ENCODE measurements at places on chromosomes 2 and 18.

- no peak for DNase-seq
Observed at GRCh38 chr2:195498176-195498575, 158.8 kb upstream of the SLC39A10 start.

- no peak for DNase-seq
Observed at GRCh38 chr18:38481576-38481975, 916.0 kb upstream of the CELF4 start.

GRCh38 chr2:30487603-30488002, 40.6 kb downstream of the LCLAT1 start:
- peak; percentile 35 for DNase-seq

DNA sequence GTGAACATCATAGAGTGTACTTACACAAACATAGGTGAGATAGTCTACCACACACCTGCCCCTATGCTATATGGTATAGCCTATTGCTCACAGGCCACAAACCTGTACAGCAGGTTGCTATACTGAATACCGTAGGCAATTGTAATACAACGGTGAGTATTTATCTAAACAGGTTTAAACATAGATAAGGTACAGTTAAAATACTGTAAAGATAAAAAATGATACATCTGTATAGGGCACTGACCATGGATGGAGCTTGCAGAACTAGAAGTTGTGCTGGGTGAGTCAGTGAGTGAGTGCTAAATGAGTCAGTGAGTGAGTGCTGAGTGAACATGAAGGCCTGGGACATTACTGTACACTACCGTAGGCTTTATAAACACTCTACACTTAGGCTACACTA, 267.0 kb upstream of the HS6ST1 start:
- no peak for DNase-seq

GRCh38 chr2:850429-850828, 100.2 kb upstream of the SNTG2 start:
- DNase-seq: no peak

- no peak for DNase-seq
Observed at GRCh38 chr2:40289771-40290404, 162.0 kb downstream of the SLC8A1 start.

DNA sequence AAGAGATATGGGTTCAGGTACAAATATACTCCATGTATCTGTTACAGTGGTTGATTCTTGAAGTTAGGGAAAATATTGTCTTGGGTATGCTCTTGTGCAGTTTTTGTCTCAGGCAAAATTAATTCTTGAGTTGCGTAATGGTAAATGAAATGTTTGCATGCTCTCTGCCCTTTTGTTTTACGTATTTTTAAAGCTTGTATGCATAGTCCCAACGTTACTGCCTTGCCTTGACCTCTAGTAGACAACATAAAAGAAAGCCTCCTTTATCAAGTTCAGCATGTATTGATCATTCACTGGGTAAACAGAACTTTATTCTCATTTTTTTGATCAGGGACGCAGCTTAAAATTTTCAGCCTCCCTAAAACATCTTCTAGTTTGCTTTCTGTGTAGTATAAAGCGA, 283.1 kb downstream of the THSD7B start:
- no peak for DNase-seq

DNA sequence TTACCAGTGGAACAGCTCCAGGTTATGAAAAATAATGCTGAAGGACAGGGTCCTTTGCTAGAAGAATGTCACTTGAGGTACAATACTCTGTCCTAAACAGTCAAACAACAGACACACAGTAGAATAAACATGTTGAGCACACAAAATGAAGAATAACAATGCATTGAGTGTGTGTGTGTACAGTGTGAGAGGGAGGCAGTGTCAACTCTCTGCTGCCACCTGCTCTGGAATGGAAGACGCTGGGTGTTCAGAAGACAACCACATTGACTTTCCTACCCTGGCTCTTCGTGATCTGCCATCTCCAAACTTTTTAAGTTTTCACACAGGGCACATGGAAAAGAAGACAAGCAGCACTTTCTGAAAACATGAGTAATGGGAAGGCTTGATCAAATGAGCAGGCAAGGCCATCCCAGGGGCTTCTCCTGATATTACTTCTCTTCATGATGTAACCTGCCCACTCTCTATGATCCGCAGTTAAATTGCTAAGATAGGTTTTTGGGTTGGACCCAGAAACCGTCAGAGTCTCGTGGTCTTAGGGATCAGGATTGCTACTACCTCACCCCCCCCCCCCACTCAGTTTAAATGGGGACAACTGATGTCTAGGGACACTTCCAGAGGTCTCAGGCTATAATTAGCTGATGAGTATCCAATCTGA, 533.2 kb upstream of the TNP1 start:
- no peak for DNase-seq

- DNase-seq: no peak
Observed at GRCh38 chr2:170123593-170123992, 54.4 kb upstream of the MYO3B start.

GRCh38 chr2:207254591-207255464, 89.1 kb upstream of the KLF7 start:
- DNase-seq: no peak

GRCh38 chr18:21134895-21135294, 23.3 kb upstream of the ROCK1 start:
- DNase-seq: no peak

GRCh38 chr2:144464730-144465129, 55.2 kb downstream of the ZEB2 start:
- DNase-seq: no peak

Measured in NCI-H187 (cell line).